ENCODE measurements at places on chromosomes 5 and 9. TPM values are rescaled to one million over a fixed set of nuclear protein-coding genes. Genes with fewer than 3 reads are reported as not detected.

- peaks cover 10% of the 10 kb centered on the region for H3K4me1 ChIP-seq
- DNase-seq = peak; percentile 80
- H3K27ac ChIP-seq = peak overlapping the region; percentile 89
- no peak overlapping the region for H3K4me3 ChIP-seq
These were observed 161.9 kb upstream of the GAS1 start for GRCh38 chr9:87109231-87109631.

DNA sequence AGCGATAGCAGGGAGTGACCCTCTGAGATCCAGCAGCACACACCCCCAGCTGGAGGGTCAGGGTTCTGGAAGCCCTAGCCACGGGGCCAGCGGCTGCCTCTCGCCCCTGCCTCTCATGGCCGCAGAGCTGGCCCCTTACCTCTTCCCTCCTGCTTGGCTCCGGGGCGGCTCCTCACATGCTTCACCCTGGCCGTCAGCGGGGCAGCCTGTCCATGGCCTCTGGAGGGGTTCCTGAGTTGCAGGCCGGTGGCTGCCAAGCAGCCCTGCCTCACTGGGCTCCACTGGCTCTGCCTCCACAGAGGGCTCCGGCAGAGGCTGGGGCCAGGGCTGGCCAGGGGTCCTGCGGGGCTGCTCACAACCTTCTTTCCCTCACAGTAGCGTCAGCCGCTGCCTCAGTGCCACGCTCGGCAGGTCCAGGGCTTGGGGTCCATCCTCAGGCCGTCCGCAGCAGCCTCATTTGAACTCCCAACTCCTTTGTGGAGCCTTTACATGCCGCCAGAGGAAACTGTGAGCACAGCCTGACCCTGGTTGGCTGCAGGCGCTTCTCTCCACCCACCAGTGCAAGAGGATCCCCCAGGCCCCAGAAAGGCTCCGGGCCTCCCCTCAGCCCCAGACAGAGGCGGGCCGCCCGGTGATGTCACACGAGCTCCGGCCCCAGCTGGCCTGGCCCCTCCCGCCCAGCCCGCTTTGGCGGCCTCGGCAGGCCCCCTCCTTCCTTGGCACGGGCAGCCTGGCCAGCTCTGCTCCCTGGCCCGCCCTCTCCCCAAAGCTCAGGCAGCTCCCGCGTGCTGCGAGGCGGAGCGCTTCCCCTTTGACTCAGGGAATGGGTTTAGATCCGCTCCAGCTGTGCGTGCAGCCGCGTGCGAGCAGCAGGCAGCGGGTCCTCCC, at the start of gene ANGPTL2:
Gene ANGPTL2 (minus strand): TSS at position 460 of the 888 bp plus-strand sequence. CDS start 13,904 bp downstream, outside the sequence.
- no peaks in the 10 kb centered on the region for H3K27me3 ChIP-seq
- peak within 1 kb of the TSS; percentile 77 for H3K4me3 ChIP-seq
- peaks cover 14% of the 10 kb centered on the region for H3K36me3 ChIP-seq
- peak; percentile 99 for DNase-seq

The ZNF354C gene
- 11.0 TPM for total RNA-seq

The PALM2AKAP2 gene
- total RNA-seq = 25.9 TPM

DNA sequence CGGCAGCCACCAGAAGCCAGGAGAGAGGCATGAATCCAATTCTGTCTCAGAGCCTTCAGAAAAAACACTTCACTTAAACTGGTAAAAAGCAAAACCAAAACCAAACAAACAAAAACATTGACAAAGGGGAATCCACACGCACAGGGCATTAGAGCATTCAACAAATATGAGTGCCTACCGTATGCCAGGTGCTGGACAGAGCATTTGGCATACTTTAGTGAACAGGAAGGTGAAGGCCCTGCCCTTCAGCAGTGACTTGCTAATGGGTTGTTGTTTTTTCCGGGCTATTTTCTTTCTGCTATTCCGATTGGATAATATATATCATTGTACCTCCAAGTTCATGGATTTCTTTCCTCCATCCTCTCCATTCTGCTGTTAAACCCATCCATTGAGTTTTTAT, 71.7 kb upstream of the RUFY1 start:
- H3K27ac ChIP-seq = no peak overlapping the region
- peaks cover 4% of the 10 kb centered on the region for H3K4me1 ChIP-seq
- peaks cover 2% of the 10 kb centered on the region for H3K27me3 ChIP-seq
- DNase-seq = no peak
- no peak overlapping the region for H3K4me3 ChIP-seq

The CDO1 gene
- total RNA-seq = 19.1 TPM

The WDR38 gene
- total RNA-seq = 0.04 TPM
